ENCODE measurements at places on chromosomes 4 and X.

- no peak for DNase-seq
Observed at GRCh38 chrX:36414056-36414455, 494.5 kb downstream of the CFAP47 start.

- peak; percentile 49 for DNase-seq
Observed at GRCh38 chr4:113355550-113356371, 306.3 kb downstream of the ANK2 start.

GRCh38 chr4:55947912-55948725 lies 626 bp upstream of the CEP135 start:
- peak; percentile 17 for DNase-seq

GRCh38 chr4:180665994-180666824 lies 1577.0 kb upstream of the TENM3 start:
- peak; percentile 69 for DNase-seq

DNA sequence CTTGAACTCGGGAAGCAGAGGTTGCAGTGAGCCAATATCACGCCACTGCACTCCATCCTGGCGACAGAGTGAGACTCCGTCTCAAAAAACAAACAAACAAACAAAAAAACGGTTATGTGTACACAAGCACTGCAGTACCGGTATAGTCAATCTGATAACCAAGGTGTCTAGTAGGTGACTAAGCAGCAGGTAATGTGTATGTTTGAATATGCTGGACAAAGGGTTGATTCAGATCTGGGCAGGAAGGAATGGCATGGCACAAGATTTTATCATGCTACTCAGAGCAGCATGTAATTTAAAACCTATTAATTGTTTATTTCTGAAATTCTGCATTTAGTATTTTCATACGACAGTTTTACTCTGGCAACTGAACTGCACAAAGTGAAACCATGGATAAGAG lies 41.7 kb downstream of the MAGEC1 start:
- no peak for DNase-seq

- DNase-seq, result no peak
Observed at GRCh38 chr4:173091362-173091761, 77.2 kb upstream of the GALNT7 start.
